ENCODE measurements at places on chromosomes 2 and 18. TPM values are rescaled to one million over a fixed set of nuclear protein-coding genes. Genes with fewer than 3 reads are reported as not detected.

GRCh38 chr2:16261791-16262190 lies 321.4 kb downstream of the MYCN start:
- no peak for DNase-seq
- no peaks in the 10 kb centered on the region for H3K4me1 ChIP-seq
- H3K27ac ChIP-seq: no peak overlapping the region
- no peak overlapping the region for H3K4me3 ChIP-seq
- no peaks in the 10 kb centered on the region for H3K27me3 ChIP-seq
- H3K36me3 ChIP-seq: no peaks in the 10 kb centered on the region

GRCh38 chr2:143482771-143483170 lies 353.6 kb downstream of the ARHGAP15 start:
- H3K4me1 ChIP-seq: no peaks in the 10 kb centered on the region
- H3K36me3 ChIP-seq: no peaks in the 10 kb centered on the region
- no peak overlapping the region for H3K27ac ChIP-seq
- no peak overlapping the region for H3K4me3 ChIP-seq
- DNase-seq: no peak
- no peaks in the 10 kb centered on the region for H3K27me3 ChIP-seq

Gene KCNK3
- total RNA-seq: not detected

DNA sequence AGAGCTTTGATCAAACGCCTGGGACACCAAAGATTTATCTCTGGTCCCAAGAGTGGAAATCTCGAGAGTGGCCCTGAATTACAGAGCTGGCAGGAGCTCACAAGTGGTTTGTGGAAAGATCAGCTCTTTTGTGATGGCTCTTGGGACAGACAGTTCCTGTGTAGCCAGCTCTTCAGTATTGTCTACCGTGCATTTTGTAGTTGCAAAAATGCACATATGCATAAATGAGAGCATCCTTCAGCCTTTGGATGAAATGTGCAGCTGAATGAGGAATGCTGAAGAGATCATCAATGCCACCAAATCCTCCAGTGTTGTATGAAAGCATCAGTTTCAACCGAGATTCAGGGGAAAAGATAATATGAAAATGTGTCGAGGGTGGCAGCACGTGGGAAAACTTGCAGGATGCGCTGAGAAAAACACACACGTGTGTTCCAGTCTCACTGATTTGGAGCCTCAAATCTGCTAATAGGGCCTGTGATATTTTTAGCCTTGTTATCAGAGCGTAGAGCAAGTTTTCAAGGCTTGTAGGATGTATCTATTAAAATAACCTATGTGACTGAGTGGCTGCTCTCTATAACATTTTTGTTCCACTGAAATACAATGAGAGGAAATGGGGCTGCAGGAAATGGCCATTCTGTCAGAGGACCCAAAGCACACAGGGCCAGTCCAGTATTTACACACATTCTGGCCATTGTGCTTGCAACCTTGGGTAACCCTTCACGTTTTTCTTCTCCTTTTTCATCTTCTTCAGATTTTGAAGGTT lies 138.7 kb downstream of the PRKCE start:
- no peaks in the 10 kb centered on the region for H3K27me3 ChIP-seq
- no peak overlapping the region for H3K4me3 ChIP-seq
- H3K27ac ChIP-seq: no peak overlapping the region

GRCh38 chr18:42773870-42774269 lies 341.6 kb downstream of the RIT2 start:
- H3K27ac ChIP-seq: no peak overlapping the region
- no peak for DNase-seq
- no peaks in the 10 kb centered on the region for H3K36me3 ChIP-seq
- no peak overlapping the region for H3K4me3 ChIP-seq
- no peaks in the 10 kb centered on the region for H3K27me3 ChIP-seq
- H3K4me1 ChIP-seq: peaks cover 3% of the 10 kb centered on the region
